ENCODE measurements at places on chromosomes 12 and 14.

DNA sequence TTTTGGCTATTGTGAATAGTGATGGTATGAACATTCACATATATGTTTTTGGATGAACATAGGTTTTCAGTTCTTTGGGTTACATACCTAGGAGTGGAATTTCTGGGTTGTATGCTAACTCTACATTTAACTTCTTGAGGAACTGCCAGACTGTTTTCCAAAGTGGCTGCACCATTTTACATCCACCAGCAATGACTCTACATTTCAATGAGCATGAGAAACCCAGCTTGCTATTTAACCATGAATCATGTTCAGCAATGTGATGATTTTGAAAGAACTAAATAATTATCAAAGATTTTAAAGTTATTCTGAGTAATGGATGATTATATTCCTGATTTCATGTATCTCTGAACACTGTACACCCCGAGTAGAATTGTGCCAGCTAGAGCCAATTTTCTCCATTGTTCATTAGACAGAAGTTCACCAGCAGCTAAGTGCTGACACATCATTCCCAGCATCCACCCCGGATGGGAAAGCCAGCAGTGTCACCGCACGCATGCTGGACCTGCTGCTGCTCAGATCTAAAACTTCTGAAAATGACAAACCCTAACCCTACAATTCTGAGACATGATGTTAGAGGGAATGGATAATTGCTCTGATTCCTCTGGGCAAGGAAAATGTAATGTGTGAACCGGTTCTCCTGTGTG is 13.3 kb upstream of the ANAPC5 start:
- DNase-seq = no peak

DNA sequence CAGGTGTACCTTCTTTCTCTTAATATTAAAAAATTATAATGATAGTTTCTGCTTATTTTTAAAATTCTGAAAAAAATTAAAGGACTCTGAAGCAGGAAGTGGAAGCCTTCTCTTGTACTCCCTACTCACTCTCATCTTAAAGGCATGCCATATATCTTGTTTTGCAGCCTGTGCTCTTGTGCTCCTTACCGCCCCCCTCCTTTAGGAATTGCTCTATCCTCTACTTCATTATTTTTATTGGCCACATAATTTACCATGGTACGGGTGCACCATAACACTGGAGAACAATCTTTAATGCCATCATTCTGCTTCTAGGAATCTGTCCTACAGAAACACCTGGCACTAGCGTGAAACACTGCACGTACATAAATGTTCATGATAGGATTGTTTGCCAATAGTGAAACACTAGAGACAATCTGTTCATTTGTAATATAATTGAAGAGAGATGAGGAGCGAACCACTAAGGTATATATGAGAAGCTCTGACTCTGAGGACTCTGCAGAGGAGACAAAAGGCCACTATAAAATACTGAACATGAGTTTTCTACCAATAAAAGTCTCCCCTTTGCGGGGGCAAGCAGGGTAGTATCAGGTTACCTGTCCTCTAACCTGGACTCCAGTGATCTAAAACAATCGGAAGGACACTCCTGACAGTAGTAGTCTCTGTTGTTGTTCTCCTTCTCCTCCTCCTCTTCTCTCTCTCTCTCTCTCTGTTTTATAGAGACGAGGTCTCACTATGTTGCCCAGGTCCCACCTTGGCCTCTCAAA is 6.3 kb upstream of the NYNRIN start:
- peak; percentile 79 for DNase-seq

DNA sequence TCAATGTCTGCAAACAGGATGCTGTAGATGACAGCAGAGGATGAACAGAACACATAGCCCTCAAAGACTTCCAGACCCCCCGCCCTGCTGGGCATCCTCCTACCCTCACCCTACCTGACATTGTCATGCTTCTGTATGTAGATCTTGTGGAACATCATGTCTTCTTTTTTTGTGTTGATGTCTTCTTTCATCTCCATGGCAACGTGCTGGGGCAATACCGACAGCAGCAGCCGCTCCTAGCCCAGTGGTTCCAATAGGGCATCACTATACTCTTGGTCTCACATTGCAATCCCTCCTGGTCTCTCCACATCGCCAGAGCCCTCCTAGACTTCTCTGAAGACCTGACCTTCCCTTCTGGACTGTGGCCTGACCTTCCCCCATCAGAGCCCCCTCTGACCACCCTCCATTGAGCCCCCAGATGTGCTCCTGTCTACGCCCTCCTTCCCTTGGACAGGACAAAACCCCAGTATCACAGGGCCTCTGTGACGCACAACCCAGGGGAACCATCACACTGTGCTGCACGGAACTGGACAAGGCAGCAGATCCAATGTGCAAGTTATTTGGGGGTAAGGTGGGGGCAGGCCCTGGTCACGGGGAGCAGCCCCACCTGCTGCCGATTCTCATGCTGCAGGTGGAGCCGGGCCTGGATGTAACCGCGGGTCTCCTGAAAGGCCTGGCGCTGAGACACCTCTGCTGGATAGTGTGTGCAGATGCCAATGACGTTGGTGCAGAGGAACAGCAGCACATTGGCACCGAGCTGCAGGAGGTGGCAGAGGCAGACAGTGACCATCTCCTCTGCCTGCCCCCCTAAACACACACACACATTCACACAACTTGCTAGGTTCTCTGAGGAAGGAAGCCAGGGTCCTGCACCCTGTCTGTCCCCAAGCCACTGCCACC is 11.1 kb downstream of the ADCY6 start:
- DNase-seq = no peak

- peak; percentile 70 for DNase-seq
Observed at GRCh38 chr14:105474483-105475268, at the start of gene CRIP2. TSS of gene CRIP2 (plus strand) at chr14:105474821. CDS start at chr14:105474863, 42 bp downstream.

DNA sequence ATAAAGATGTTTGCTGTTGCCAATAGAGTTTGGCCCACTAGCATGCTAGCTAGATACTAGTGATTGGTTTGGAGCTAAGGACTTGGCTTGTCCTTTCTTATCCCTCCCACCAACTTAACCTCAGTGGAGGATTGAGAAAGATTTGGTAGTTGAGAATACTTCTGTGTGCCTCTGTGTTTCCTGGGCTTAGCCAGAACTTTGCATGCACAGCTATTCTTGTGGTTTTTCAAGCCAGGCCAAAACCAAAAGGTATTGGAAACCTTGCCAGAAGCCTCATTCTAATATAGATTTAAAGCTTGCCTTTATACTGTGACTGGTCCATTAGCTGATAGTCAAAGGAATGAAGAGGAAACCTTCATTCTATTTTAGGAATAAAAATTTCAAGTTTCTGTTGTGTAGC is 188.5 kb downstream of the CCDC91 start:
- DNase-seq = no peak

DNA sequence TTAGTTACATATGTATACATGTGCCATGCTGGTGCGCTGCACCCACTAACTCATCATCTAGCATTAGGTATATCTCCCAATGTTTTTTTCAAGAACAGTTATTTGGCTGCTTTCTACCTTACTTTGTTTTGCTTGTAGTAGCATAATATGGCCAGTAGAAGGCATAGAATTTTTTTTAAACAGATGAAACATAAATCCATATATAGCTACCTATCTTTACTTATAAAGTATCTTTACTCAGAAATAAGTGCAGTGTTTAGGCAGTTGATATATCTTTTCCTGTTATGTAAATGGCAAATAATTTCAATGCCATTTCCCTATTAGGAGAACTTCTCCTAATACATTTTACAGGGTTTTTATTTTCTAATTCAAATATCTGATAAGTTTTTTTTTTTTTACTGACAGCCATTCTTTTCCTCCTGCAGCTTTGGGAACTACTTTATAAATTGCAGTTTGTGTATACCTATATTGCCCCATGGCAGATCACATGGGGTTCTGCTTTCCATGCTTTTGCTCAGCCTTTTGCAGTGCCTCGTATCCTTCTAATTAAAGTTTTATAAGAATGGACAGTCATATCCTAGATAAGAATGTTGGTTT is 143.1 kb downstream of the PCNX1 start:
- DNase-seq = peak; percentile 13

GRCh38 chr12:106602076-106602475 is 19.3 kb downstream of the RFX4 start:
- no peak for DNase-seq

GRCh38 chr12:3083241-3083920 is 6.2 kb downstream of the TSPAN9 start:
- DNase-seq = no peak

DNA sequence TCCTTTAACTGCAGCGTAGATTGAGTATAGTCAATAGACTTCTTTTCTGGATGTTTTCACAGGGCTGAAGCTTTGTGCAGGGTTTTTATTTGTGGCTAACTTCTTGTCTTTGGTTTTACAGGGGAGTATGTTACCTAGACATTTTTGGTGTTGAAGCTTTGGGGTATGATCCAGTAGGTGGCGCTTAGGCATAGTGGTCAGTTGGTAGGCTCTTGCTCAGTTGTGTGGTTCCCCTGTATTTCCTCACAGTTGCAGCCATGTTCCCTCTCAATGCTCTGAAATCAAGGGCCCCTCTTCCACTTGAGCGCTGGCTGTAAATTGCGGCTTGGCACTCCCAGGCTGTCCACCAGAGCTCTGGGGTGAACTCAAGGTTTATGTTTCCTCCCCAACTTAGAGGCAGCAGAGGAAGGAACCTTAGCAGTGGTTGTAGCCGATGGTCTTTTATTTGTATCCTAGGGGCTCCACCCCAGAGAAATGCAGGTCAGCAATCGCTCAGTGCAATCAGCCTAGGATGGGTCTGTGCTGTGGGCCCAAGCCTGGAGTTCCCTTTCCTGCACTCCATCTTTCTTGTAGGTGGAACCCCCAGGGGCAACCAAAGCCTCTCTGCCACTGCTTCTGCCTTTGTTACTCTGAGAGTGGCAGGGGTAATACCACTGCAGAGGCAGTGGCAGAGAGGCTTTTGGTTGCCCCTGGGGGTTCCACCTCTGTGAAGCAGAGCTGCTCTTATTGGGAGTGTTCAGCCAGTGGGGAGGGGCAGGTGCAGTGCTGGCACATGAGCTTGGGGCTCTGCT is 55.1 kb downstream of the CMAS start:
- peak; percentile 74 for DNase-seq

DNA sequence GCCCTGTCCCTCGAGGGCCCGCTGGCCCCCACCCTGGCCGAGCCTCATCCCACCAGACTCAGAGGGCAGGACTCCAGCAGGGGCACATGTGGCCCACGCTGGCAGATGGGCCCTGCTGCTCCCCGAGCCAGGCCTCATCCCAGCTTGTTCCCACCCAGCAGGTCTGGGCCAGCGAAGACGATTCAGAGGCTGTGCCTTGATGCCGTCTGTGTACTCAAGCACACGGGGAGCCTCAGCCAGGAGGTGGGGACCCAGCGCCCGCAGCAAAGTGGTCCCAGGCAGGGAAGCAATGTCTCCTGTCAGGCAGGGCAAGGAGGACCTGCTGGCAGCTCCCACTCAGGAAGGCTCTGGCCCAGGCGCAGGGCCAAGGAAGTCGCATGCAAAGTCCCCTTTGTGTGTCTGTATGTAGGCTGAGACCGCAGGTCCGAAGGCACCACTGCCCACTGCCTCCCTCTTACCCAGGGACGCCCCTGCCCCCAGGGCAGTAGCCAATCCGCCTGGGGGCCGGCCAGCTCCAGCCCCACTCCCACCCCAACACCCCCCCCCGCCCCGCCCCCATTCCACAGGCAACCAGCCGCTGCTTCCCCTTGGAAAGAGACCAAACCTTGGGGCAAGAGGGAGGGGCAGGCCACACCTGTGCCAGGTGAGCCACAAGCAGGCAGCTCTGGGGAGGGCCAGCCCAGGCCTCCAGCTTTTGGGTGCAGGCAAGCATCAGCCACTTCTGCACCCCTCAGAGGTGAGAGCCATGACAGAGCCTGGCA is 9.4 kb downstream of the DEGS2 start:
- DNase-seq = peak; percentile 18

- DNase-seq = peak; percentile 68
Observed at GRCh38 chr12:107131832-107132616, 38.7 kb upstream of the CRY1 start.

DNA sequence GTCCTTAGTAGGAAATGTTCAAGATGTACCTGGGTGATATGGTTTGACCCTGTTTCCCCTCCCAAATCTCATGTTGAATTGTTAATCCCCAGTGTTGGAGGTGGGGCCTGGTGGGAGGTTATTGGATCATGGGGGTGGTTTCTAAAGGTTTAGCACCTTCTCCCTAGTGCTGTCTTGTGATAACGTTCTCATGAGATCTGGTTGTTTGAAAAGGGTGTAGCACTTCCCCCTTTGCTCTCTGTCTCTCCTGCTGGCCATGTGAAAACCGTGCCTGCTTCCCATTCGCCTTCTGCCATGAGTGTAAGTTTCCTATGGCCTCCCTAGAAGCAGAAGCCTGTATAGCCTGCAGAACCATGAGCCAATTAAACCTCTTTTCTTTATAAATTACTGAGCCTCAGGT is 353.0 kb upstream of the SFSWAP start:
- no peak for DNase-seq

- DNase-seq = no peak
Observed at GRCh38 chr12:66196806-66197205, 7.8 kb downstream of the IRAK3 start.

GRCh38 chr12:70994217-70994788 is 73.8 kb upstream of the PTPRR start:
- DNase-seq = no peak

GRCh38 chr12:115983226-115983798 is 294.2 kb downstream of the MED13L start:
- DNase-seq = peak; percentile 23

- no peak for DNase-seq
Observed at GRCh38 chr12:130765186-130765659, 49.1 kb upstream of the RIMBP2 start.

DNA sequence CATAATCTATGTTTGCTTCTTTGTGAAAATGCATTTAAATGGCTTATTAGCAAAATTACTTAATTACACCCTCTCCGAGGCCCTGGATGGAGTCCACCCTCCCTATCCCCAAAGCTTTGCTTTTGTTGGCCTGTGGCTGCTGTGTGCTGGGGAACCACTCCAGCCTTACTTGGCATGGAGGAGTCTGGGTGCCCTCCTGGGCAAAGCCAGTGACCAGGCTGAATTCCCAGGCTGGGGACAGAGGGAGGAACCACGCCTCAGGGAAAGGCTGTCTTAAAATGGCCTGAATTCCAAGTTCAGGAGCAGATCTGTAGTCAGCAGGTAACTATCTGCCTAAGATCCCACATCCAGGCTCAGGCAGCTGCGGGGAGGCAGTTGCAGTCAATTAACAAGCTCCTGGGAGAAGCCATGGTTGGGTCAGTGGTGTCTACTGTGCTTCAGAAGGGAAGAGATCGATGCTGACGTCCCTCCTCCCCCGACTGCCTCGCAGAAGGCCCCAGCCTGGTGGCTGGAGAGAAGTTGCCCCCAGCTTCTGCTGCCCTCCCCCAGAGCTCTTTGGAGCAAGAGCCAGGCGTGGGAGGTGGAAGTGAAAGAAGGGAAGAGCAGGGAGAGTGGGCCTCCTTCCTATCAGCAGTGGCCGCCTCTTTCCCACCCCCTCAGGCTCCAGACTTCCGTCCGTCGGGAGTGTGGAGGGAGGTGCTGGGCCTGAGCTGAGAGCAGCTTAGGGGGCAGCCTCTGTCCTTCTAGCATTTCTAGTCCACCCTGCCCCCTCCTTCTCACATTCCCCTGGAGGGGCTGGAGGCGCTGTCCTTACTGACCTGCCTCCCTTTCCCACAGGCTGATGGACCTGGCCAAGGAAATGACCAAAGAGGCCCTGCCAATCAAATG is 11.3 kb downstream of the VASH1 start:
- DNase-seq = no peak
